ENCODE measurements at places on chromosomes 5 and 9. TPM values are rescaled to one million over a fixed set of nuclear protein-coding genes. Genes with fewer than 3 reads are reported as not detected.

- DNase-seq, result no peak
Observed at GRCh38 chr9:114483499-114483898, 21.8 kb downstream of the WHRN start.

DNA sequence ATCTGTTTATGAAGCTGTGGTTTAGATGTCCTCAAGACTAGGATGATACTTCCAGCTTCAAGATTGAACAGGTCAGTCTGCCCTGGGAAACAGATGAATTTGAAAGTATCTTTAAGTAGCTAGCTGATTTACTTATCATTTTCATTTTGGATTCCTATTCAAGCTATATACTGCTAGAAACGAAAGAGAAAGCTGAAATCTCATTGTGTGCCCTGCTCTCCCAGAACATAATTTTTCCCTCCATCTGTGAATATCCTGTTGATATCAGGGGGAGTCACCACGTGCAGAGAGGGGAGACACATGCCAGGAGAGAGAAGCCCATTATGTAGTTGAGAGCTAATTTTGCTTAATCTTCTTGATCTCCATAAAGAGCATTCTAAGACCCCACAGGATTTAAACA is 439.1 kb downstream of the NR2F1-AS1 start:
- DNase-seq, result no peak

- DNase-seq, result no peak
Observed at GRCh38 chr9:79684711-79685575, 113.2 kb downstream of the TLE4 start.

DNA sequence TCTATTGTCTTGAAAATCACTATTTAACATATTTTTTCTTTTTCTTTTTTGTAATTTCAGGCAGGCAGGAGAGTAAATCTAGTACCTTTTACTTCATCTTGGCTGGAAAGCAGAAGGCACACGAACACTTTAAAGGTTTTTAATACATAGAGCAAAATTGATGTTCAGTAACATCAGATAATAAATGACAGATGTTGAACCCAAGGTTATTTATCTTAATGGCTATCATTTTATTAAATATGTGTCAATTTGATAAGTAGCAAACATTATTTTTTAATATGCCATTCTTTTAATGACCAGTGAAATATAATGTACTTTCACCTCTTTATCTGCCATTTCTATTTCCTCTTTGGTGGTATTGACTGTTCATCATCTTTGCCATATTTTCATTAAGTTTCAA is 381.2 kb downstream of the ARHGEF28 start:
- DNase-seq, result no peak

GRCh38 chr5:133254803-133255202 is 203.0 kb downstream of the HSPA4 start:
- no peak for DNase-seq

DNA sequence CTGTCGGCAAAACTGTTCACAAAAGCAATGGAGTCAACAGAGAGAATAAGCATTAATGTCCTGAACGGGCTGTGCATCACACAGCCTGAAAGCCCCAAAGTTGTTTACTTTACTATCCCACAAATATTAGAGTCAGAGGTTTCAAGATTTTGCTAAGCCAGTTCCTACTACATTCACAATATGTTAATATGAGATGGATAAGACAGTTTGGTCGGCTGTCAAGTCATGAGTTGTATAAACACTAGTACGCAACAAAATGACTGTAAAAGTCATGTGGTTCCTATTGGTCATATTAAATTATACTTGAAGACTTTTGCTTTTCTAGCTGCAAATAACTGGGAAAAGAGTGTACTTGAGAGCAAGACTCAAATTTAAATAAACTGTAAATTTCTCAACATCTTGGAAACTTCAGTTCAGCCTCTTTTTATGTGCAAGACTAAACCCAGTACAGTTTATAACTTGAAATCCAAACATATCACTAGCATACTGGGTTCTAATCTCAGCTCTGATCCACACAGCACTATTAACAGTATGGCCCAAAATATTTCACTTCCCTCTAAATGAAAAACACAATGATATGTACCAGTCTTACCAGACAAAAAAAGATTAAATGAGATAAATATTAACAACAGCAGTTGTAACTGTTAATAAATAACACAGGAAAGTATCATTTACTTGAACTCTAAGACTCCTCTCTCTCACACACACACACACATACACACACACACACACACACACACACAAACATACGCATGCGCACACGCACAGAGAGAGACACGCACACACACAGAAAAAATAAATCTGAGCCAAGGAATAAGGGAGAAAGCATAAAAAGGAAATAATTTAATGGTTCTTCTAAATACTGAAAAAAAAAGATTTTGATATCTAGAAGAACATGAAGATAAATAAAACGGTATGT is 33.1 kb downstream of the FANCC start:
- peak; percentile 41 for DNase-seq

DNA sequence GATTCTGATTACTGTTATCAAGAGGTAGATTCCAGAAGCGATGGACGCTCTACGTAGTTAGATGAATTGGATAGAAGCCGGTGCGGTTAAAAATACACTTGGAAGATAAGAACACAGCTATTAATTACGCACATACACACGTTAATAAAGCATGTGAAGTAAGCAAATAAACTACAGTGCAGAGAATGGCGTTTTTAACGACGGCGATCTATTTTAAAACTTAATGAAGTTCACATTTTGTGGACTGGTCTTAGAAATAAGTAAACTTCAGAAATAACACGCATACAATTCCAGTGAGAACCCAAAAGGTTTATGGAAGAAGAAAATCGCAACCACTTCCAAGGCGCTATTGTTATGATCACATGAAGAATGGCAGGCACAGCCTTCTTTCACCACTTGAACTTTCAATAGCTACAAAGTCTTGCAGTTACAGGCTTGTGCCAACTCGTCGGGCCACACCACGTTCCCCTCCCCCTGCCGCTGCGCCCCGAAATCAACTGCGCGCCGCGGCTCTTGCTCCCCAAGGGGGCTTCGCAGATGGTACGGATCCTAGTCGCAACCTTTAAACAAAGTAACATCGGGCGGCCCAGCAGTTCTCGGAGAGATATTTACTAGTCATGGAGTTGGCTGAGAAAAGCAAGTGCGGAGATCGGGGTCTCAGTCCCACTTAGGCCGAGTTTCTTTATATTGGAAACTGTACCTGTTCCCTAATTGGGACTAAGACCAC is 866 bp upstream of the SEMA6A start:
- peak; percentile 63 for DNase-seq

DNA sequence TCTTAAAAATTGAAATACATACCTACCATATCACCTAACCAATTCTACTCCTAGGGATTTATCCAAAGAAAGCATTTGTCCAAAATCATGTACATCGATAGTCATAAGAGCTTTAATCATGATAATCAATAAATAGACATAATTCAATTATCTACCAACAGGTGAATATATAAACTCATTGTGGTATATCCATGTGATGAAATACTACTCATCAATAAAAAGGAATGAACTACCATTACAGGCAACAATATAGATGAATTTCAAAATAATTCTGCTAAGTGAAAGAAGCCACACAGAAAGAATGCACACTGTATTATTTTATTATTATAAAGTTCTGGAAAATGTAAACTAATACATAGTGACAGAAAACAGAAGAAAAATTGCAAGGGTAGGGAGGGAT is 81.8 kb downstream of the RFX3 start:
- no peak for DNase-seq

- DNase-seq, result no peak
Observed at GRCh38 chr9:96204853-96205252, 97.1 kb downstream of the HSD17B3 start.

DNA sequence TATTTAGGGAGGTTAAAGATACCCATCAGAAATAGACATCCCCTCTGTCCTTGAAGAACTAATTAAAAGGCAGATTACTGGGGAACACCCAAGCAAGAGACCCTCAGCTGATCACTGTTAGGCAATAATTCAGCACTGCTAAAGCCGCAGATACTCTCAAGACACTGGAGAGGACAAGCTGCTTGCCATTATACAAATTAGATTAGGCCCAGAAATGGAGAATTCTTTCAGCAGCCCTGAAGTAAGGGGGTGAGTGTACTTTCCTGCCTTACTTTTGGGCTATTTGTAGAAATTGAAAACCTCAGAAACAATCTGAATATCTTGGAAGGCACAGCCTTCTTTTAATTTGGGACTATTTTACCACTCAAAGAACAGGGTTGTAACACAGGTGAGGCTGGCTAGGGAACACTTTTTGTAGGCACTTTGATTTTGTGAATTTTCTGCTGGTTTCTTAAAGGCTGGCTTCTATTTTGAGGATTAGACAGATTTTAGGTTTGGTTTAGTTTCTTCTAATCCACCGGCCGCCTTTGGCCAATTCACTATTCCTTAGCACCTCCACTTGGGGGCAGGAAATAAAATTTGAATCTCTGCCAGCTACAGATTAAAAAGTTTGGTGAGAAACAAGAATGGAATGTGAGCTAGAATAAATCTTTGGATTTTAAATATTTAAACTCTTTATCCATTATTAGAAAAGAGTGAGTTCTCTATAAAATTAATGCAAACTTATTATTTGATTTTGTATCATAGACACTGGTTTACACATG is 106.0 kb downstream of the SMARCA2 start:
- no peak for DNase-seq

DNA sequence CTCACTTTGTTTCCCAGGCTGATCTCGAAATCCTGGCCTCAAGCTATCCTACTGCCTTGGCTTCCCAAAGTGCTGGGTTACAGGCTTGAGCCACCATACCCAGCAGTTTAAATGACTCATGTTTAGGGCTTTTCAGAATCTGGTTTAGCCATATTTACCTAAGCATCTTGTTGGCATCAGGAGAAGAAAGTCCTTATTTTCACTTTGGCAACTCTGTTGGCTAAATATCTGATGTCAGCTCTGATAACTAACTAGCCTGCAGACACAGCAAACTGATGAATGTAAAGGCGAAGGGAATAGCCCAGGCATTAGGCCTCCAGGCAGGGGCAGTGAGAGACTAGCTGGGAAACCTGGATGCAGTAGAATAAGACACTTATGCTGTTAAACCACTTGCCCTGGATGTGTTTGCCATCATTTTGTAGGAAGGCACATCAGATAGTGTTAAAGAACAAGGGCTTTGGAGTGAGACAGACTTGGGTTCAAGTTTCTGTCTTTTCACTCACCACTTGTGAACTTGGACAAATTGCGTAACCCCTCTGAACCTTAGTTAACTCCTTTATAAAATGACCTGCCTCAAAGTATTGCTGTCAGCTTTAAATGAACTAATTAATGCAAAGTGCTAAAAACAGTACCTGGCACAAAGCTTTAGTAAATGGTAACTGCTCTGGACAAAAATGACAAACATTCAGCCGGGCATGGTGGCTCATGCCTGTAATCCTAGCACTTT is 34.7 kb upstream of the GARNL3 start:
- no peak for DNase-seq

GRCh38 chr5:180133971-180134508 is 62.5 kb upstream of the RNF130 start:
- DNase-seq, result peak; percentile 7

GRCh38 chr9:113632776-113633590 is 169.5 kb downstream of the RGS3 start:
- no peak for DNase-seq

DNA sequence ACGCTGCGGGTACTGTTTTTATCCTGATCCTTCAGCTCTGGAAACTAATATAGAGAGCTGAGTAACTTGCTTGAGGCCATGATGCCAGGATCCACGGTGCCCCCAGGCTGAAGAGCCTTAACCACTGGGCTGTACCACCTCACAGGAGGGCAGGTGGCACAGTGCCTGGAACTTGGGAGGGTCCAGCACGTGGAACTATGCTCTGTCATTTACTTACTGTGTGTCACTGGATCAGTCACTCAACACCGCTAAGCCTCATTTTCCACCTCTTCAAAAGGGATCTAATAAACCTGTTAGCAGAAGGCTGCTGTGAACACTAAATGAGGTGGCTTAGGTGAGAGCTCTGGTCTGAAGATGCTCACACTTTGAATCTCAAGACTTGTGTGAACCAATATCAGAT is 29.6 kb downstream of the KCNIP1 start:
- no peak for DNase-seq

- peak; percentile 97 for DNase-seq
Observed at GRCh38 chr9:129258124-129258822, 80.2 kb upstream of the IER5L start.

DNA sequence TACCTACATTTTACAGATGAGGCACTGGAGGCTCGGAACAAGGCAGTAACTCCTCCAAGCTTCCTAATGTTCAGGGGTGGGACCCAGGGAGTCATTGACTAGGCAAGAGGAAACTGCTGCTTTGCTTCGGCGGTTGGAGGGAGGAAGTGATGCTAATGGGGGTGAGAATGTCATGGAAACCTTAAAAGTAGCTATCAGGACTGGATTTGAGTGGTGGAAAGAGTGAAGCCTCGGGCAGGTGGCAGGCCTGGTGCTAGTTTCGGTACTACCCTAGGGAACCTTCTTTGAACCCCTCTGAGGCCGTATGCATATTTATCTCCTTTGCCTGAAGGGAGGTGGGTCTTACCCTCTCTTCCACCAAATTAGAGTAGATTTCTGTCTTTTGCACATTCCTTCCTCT is 1.6 kb downstream of the BSPRY start:
- DNase-seq, result no peak

GRCh38 chr9:7542693-7543092 is 256.9 kb downstream of the DMAC1 start:
- no peak for DNase-seq

- DNase-seq, result no peak
Observed at GRCh38 chr5:89613222-89613956, 730.4 kb upstream of the MEF2C start.

DNA sequence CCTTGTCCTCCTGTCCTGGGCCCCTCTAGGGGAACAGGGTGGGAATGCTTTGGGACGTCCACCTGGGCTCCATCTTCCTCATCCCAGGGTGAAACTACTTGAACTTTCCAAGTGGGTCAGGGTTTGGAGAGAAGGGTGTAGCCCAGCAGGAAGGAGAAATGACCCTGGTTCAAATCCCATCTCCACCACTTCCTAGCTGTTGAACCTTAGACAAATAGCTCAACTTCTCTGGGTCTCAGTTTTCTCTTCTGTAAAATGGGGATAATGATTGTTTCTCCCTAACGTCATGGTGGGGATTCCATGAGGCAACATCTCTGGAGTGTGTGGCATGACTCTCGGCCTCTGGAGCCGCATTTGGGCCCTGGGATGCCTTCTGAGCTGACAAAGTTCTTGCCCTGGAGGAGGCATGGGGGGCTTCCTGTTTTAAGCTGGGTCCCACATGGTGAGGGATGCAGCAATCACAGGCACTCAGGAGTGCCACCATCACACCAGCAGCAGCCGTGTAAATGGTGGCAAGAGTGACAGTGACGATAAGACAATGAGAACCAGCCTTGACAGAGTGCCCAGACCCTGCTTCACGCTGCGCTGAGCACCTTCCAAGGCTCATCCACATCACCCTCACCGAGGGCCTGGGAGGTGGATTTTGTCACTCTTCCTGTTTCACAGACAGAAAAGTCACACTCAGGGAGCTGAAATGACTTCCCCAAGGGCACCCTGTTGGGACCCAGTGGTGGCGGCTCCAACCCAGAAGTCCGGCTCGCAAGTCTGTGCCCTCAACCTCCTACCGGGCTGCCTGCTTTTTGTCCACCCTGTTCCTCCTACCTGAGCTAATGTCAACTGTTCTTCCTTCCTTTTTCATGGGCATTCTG is 69.5 kb upstream of the IER5L start:
- peak; percentile 60 for DNase-seq

The SLC6A18 gene
- not detected for total RNA-seq

The NSG2 gene
- not detected for total RNA-seq

The GABRA6 gene
- total RNA-seq, result not detected

The SLC46A2 gene
- 0.66 TPM for total RNA-seq

The PCDHB15 gene
- 6.0 TPM for total RNA-seq

The LHX3 gene
- total RNA-seq, result not detected

The BARHL1 gene
- not detected for total RNA-seq

The CATSPER3 gene
- 1.4 TPM for total RNA-seq

The CDKN2AIPNL gene
- total RNA-seq, result 19.0 TPM

The PPP3R2 gene
- total RNA-seq, result not detected

The SLCO6A1 gene
- total RNA-seq, result not detected

The OLFM1 gene
- 33.7 TPM for total RNA-seq

The TXNDC8 gene
- total RNA-seq, result not detected
